ENCODE measurements at places on chromosomes 12 and 14.

GRCh38 chr12:106879612-106880011 lies 76.1 kb upstream of the TMEM263 start:
- no peak for DNase-seq

DNA sequence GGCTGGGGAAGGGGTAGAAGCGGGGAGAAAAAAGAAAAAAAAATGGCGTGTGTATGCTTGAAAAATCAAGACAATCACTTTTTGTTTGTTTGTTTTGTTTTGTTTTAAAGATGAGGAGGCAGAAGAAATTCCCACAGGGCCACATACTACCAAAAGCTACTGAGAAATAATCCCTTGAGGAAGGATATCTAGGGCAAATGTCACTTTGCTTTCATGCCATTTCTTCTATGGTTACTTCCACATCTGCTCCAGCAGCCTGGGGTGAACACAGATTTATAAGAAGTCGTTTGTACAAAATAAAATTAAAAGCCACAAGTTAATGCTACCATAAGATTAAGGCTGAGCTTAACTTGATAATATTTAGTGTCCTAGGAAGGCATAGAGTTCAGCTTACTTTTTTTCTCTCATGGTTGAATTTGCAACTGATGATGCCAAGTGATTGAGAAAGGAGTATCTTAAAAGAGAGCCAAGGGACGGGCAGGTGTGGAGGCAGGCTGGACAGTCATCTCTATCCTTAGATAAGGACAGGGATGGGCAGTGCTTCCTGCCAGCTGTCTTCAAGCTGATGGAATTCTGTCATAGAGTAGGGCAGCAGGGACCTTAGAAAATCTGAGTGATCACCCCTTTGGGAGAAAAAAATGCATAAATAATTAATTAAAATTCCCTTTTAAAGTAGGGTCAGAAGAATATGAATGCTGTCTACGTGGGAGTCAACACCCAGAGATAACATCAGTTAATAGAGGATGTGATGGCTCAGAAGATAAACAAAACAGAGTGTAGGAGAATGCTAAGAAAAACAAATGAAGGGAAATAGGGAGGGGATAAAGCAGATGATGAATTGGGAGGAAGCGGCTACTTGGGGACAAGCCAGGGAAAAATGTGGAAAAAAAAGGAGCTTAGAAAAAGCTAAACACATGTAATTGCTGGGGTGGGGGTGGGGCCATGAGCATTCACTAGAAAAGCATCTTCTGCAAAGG lies 57.1 kb downstream of the DYRK2 start:
- no peak for DNase-seq

DNA sequence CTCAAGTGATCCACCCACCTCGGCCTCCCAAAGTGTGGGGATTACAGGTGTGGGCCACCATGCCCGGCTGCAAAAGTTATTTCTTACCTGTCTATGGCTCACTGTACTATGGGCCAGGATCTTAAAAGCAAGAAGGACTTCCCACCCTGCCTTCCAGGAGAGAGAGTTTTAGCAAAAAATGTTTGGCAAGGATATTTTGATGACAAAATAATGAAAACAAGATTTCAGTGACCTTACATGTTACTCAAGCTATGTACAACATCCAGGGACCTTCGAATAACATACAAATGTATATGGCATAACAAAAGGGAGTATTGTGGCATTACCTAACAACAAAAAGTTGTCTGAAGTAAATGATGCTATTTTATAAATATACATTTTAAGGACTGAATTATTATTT lies 55.1 kb downstream of the ANO6 start:
- DNase-seq: no peak

DNA sequence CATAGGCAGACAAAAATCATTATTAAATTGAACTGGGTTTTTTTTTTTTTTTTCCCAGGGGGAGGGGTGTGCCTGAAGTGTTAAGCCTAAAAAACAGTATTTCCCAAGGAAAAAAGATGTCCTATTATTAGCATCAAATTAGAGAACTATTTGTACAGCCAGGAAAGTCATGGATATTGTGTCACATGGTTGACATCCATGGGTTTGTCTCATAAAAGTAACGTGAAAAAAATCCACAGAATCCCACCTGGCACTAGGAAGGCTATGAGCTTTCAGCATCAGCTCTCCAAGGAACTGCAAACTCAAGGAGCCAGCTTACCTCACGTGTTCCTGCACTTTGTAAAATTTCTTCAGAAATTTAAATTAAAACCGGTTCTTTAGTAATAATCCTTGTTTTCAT lies 69.1 kb upstream of the EGLN3 start:
- no peak for DNase-seq

DNA sequence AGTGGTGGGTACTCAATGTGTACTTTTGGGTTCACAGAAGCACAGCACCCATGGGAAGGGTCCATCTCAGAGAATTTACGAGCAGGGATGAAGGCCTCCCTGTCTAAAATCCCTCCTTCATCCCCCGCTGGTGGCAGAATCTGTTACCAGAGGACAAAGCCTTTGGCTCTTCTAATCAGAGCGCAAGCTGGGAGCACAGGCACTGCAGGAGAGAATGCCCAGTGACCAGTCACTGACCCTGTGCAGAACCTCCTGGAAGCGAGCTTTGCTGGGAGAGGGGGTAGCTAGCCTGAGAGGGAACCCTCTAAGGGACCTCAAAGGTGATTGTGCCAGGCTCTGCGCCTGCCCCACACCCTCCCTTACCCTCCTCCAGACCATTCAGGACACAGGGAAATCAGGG lies 1.5 kb upstream of the GPR162 start:
- DNase-seq: no peak

- no peak for DNase-seq
Observed at GRCh38 chr12:20366776-20367409, 1.4 kb upstream of the PDE3A start.

- DNase-seq: peak; percentile 51
Observed at GRCh38 chr12:15728118-15728598, 61.0 kb downstream of the EPS8 start.

DNA sequence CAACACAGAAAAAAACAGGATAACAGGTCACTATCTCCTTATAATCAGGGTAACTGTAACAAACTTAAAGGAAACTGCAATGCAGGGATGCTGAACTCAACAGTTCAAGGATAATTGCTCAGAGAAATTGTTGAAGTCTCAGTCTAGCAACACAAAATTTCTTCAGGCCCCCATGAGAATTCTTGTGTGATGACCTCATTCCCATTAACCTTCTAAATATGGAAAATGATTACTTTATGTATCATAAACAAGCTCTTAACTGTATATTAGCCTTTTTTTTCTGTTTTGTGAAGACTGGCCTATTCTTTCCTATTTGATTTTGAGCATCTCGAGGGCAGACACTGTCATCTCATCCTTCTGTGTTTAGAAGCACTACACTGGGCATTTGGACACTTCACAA lies 47.1 kb downstream of the IGF1 start:
- DNase-seq: no peak

- DNase-seq: no peak
Observed at GRCh38 chr14:82421286-82421685, 887.6 kb upstream of the SEL1L start.

GRCh38 chr12:108273217-108273616 lies 65.9 kb downstream of the CMKLR1 start:
- no peak for DNase-seq

GRCh38 chr14:76546426-76547221 lies 170.7 kb downstream of the ESRRB start:
- DNase-seq: peak; percentile 53

DNA sequence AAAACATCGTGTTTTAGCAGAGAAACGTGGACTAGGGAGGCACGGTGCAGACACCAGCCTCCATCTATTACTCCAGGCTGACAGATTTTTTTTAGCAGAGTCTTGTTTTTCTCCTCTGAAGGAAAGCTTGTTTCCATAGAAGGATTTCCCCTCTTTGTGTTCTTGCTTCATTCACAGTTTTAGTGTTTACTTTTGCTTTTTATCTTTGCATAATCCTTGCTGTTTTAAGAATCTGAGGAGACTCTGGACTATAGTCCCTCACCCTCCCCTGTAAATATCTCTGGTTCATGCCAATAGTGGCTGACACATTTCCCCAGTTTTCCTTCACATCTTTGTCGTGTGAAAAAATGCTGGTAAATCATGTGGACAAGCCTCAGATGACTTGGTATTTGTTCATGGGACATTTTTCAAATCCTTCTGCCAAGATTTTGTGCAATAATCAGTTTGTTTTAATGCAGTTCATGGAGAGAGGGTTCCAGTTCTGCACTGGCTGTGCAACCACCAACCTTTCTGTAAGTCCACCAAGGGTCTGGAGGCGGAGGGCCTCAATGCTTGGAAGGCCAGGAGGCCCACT lies 39.9 kb upstream of the TMCC3 start:
- DNase-seq: no peak

DNA sequence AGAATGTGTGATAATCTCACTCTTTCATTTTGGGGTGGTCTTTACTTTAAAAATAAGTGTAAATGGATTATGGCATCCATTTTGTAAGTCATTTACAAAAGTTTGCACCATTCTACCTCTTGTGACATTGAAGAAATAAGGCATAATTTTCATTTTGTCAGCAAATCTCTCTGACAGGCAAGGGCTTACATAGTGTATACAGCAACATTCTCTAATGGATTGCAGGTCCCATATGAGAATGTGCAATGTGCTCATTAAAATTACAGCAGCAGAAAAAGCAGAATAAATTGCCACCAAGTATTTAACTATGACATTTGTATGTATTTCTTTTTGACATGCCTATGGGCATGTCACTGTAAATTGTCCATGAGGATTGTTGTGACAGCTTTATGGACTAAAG lies 223.6 kb downstream of the TMEM117 start:
- DNase-seq: no peak

Measured in COLO829 (cell line).